RPMI7951 (cell line): ENCODE measurements at places on chromosomes 5 and 9. TPM values are rescaled to one million over a fixed set of nuclear protein-coding genes. Genes with fewer than 3 reads are reported as not detected.

Gene UBAC1
- 24.4 and 27.6 TPM in 2 replicates for total RNA-seq

Gene BSPRY
- total RNA-seq = not detected in 2 replicates

Gene ZDHHC11B
- not detected in 2 replicates for total RNA-seq

Gene FYB1
- total RNA-seq = 0.60 and 0.68 TPM in 2 replicates

Gene LCN6
- total RNA-seq = not detected in 2 replicates

Gene MSX2
- total RNA-seq = 3.8 and 5.8 TPM in 2 replicates

Gene F12
- 0.12 and 0.59 TPM in 2 replicates for total RNA-seq

Gene LCN1
- total RNA-seq = not detected in 2 replicates

Gene F2RL2
- 18.7 and 24.2 TPM in 2 replicates for total RNA-seq

Gene FIBCD1
- 15.6 and 16.9 TPM in 2 replicates for total RNA-seq

Gene KIF4B
- total RNA-seq = not detected in 2 replicates

Gene PCDHB9
- total RNA-seq = 0.10 and 0.24 TPM in 2 replicates

Gene GPX3
- total RNA-seq = 3.1 and 4.4 TPM in 2 replicates

Gene EPB41L4B
- total RNA-seq = under 0.01 TPM in 1 of 2 replicates, not detected in the other

Gene DNAJB5
- 14.8 and 19.7 TPM in 2 replicates for total RNA-seq

Gene ADAMTSL2
- total RNA-seq = 6.6 and 9.7 TPM in 2 replicates

Gene ST8SIA4
- 0.36 and 0.39 TPM in 2 replicates for total RNA-seq

Gene LRRC19
- total RNA-seq = not detected in 2 replicates

Gene MYMK
- not detected in 2 replicates for total RNA-seq

Gene SLC24A2
- total RNA-seq = under 0.01 and 0.12 TPM in 2 replicates

Gene IL13
- not detected in 2 replicates for total RNA-seq

Gene GARIN3
- not detected in 2 replicates for total RNA-seq

Gene WDR38
- 0.12 and 0.20 TPM in 2 replicates for total RNA-seq

Gene PLAC8L1
- total RNA-seq = not detected in 2 replicates

Gene CKMT2
- 2.2 TPM in 1 of 2 replicates, not detected in the other for total RNA-seq

Gene GARNL3
- total RNA-seq = 2.5 and 3.2 TPM in 2 replicates

Gene MEIKIN
- total RNA-seq = not detected in 2 replicates

Gene PDCD1LG2
- 10.7 and 16.2 TPM in 2 replicates for total RNA-seq

Gene ANKRD20A1
- not detected in 2 replicates for total RNA-seq

Gene RMND5B
- total RNA-seq = 13.3 and 14.8 TPM in 2 replicates

Gene CRHBP
- total RNA-seq = 0.29 and 0.60 TPM in 2 replicates

Gene CBY3
- not detected in 2 replicates for total RNA-seq

Gene GRPEL2
- total RNA-seq = 19.4 and 21.1 TPM in 2 replicates

Gene SV2C
- total RNA-seq = under 0.01 TPM in 1 of 2 replicates, not detected in the other
